Vagina (tissue), 2 donors: ENCODE measurements at places on chromosomes 2 and 18. TPM values are rescaled to one million over a fixed set of nuclear protein-coding genes. Genes with fewer than 3 reads are reported as not detected.

- DNase-seq, result no peak
These were observed 26.7 kb downstream of the RAMP1 start for GRCh38 chr2:237885931-237886684.

Gene CFC1
- total RNA-seq, result not detected

Gene AQP12B
- total RNA-seq, result not detected

Gene SEMA4F
- 8.3 TPM for total RNA-seq

Gene L3MBTL4
- 9.6 TPM for total RNA-seq

GRCh38 chr18:14912967-14913366, 165.0 kb downstream of the ANKRD30B start:
- peak; percentile 44 for DNase-seq

- DNase-seq, result no peak
These were observed 47.7 kb upstream of the PLA2R1 start for GRCh38 chr2:160109939-160110673.

DNA sequence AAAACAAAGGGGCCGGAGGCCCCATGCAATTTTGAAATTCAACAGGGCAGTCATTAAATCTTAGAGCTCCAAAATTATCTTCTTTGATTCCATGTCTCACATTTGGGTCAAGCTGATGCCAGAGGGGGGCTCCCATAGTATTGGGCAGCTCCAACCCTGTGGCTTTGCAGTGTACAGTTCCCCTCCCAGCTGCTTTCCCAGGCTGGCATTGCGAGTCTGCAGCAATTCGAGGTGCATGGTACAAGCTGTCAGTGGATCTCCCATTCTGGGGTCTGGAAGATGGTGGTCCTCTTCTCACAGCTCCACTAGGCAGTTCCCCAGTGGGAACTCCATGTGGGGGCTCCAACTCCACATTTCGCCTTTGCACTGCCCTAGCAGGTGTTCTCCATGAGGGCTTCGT, 72.7 kb upstream of the ARHGAP15 start:
- DNase-seq, result no peak

Gene SPHKAP
- total RNA-seq, result 1.2 TPM

Gene ERBB4
- total RNA-seq, result 0.25 TPM
